Immature natural killer cell (primary cell): ENCODE measurements at places on chromosomes 5 and 9.

- DNase-seq = no peak
Observed at GRCh38 chr5:112036206-112036605, 279.2 kb upstream of the NREP start.

DNA sequence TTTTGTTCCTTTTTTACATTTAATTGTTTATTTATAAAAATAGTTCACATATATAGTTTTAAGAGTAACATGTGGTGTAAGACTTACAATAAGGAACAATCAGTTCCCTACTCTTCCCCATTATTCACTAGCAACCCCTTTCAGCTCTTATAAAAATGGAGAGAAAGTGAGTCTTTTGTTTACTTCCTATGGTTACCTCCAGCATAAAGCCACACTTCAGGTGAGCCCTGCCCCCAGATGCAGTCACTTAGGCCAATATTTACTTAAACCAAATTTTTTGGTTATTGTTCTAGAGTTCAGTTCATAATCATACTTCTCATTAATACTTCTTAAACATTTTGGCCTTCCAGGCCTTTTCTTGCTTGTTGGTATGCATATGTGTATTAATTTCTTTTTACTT, 33.7 kb downstream of the UBE2R2 start:
- no peak for DNase-seq

DNA sequence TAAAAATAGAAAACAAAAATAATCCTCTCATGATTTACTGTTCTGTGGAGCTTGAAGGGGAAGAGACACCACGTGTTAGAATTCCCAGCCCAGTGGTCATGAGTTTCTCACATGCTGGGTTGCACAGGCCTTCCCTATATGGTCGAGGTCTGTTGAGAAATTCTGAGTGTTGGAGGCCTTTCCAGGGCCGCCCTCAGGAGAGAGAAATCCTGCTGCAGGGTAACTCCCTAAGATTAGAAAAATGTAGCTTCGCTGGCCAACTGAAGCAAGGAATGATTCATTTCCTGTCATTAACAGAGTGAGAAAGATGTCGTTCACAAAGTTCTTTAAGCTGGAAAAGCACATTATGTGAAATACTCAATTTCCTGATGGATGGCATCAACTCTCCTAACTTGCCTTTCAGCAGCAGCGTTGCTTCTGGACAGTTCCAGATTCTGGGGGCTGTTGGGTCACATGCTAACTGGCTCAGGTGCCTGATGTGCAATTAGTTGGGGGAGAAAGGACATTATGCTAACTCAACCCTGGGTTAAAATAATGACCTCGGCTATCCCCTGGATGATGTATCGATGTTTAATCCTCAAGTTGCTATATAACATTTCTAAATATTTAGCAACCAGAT, 104.8 kb upstream of the CD180 start:
- no peak for DNase-seq

DNA sequence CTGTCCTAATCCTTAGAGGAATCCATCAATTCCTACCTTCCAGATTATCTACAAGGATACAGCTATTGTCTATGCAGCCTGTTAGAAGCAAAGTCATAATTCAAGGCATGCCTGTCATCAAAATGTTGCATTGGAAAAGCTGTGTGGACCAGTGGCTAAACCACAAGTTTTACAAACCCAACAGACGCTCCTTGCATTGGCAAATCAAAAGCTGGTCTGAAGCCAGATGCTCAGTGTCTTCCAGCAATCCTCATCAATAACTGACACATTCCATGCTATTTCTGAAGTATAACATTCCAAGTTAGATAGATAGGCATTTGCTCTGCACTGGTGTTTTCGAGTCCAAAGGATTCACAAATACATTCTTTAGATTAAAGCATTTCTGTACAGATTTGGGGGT, 213.6 kb downstream of the EBF1 start:
- no peak for DNase-seq

DNA sequence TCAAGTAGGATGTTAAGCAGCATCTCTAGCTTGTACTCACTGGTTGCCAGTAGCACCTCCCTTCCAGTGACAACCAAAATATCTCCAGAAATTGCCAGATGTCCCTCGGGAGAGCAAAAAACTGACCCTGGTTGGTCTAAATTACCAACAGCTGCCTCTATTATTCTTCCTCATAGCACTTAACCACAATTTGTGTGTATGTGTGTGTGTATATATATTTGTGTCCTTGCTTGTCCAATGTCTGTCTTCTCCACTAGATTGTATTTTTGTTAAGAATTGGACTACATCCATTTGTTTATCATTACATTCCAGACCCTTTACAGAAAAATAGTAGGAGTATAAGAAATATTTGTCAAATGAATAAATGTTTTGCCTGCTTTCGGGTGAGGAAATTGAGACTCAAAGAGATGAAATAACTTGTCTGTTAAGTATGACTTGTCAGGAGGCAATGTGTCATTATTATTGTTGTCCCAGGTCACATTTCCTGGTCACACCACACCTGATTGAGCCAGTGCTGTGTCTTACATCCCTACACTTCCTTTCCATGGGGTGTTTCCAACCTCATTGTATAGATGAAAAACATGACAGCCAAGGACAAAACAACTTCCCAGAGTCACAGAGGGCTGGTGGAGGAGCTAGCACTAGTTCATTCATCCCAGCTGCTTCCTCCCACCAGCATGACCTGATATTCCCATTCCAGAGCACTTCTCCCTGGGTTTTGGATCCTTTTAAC, 11.4 kb upstream of the GRPEL2 start:
- DNase-seq = no peak

GRCh38 chr9:76703270-76703669, 61.0 kb upstream of the PCA3 start:
- no peak for DNase-seq
